ENCODE measurements at places on chromosomes 6 and 20. TPM values are rescaled to one million over a fixed set of nuclear protein-coding genes. Genes with fewer than 3 reads are reported as not detected.
A peak's percentile ranks its signal among the peaks of the same experiment; 100 is the strongest.

CCN6 gene
- not detected for total RNA-seq

HCK gene
- total RNA-seq = not detected

TFAP2D gene
- total RNA-seq = not detected

FAM83D gene
- total RNA-seq = 23.1 TPM

DNA sequence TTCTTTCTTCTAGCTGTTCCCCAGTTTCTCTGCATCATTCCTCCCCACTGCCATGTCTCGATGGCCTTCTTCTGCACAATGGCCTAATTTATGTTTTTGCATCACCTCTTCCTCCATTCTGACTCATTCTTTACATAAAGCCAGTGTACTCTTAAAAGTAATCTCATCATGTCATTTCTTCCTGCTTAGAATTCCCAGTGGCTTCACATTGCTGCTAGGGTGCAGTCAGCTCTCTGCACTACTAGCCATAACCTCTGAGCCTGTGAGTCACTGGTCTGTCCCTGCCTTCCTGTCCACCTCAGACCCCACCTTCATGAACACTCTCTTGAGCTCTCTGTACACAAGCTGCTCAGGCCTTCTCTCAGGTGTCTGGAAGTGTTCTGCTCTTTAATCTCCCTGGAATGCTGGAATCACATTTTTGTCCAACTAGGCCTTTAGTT, 24.1 kb upstream of the TRIM27 start:
- peak; percentile 59 for DNase-seq

- DNase-seq = peak; percentile 52
Observed at GRCh38 chr6:126539022-126539421, 199.1 kb downstream of the CENPW start.

DNA sequence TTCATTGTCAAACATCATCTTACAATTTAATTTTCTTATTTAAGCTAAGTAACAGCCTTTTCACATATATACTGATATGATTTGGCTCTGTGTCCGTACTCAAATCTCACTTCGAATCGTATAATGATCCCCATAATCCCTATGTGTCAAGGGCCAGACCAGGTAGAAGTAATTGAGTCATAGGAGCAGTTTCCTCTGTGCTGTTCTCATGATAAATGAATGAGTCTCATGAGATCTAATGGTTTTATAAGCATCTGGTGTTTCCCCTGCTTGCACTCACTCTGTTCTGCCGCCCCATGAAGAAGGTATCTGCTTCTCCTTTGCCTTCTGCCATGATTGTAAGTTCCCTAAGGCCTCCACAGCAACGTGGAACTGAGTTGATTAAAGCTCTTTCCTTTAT, 25.1 kb upstream of the CMTR1 start:
- DNase-seq = no peak

GRCh38 chr6:66526061-66526460, 819.0 kb upstream of the EYS start:
- DNase-seq = no peak

DNA sequence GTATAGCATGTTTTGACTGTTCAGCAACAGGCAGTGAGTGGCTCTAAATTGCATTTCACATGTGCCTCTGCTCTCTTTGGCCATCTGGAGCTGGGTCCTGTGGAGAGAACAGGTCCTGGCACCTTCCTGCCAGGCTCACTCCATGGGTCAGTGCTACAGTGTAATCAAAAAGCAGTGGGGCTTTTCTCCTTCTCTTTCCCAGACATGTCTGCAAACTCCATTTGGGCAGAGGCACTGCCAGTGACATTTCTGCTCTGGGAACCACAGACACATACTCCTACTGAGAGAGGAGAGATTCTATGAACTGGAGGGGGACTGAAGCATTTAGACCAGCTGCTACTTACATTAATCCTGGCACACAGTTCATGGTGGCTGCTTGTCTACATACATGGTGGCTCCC, 68.3 kb upstream of the TRAF3IP2 start:
- DNase-seq = no peak

DNA sequence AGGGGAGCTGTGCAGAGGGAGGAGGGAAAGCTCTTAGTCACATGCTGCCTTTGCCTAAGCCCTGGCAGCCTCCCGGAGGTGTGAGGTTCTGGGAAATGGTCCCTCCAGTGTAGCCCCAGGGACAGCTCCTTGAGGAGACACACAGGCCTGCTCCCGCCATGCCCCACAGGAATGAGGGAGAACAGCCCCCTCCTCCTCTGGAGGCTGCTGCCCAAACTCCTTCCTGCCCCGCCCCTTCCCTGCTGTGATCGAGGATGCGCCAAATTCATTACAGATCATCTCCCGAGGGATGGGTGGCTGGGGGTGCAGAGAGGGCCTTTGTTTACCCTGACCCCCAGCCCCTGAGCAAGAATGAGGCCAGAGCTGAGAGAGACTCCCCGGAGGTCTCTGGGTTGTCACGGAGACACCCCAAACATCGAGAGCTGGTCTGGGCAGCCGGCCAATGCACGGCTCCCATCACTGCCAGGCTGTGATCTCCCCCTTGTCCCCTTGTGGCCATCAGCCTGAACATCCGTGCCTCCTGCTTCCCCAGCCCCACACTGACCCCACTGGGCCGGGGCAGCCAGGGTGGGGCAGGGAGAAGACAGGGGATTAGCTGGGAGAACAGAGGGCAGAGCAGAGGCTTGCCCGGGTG, 8.4 kb downstream of the CYP21A2 start:
- no peak for DNase-seq

GRCh38 chr6:56386717-56387116, 139.3 kb upstream of the COL21A1 start:
- no peak for DNase-seq
